CD4-positive, alpha-beta T cell treated with Interleukin-6 for 4 hours (primary cell): ENCODE measurements at places on chromosomes 1 and 21.
A peak's percentile ranks its signal among the peaks of the same experiment; 100 is the strongest.

DNA sequence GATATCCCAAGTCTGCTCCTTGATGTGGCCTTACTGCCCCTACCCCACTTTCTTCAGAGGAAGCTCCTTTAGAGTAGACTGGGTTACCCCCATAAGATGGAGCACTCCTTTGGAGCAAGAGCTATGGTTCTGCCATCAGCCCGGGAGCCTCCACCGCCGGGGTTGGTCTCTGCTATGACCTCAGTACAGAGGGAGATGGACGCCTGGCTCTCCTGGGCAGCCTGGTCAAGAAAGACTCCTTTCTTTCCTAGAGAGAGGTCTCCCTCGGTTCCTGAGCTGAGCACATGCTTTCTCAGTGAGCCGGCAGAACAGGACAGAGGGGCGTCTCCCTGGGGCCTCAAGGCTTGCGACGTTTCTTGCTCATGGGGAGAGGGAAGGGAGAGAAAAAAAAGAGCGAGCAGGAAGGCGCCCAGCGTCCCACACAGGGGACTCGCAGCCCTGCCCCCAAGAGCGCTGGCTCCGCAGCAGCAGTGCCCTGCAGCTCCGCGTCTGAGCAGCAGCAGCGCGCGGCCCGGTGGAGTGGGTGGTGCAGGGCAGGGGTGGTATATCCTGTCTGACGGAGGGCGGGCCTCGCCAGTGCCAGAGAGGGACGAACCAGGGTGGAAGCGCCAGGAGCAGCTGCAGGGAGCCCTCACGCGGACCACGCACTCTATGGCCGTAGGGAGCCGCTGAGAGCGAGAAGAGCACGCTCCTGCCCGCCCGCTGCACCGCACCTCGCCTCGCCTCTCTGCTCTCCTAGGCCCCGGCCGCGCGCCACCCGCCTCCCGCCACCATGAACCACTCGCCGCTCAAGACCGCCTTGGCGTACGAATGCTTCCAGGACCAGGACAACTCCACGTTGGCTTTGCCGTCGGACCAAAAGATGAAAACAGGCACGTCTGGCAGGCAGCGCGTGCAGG lies at the start of gene PKP1:
PKP1 (plus strand) TSS at position 576 of the 899 bp plus-strand sequence; CDS start at position 773, 197 bp downstream.
- DNase-seq = no peak

GRCh38 chr21:37513383-37513782 lies 146.8 kb downstream of the DYRK1A start:
- no peak for DNase-seq

DNA sequence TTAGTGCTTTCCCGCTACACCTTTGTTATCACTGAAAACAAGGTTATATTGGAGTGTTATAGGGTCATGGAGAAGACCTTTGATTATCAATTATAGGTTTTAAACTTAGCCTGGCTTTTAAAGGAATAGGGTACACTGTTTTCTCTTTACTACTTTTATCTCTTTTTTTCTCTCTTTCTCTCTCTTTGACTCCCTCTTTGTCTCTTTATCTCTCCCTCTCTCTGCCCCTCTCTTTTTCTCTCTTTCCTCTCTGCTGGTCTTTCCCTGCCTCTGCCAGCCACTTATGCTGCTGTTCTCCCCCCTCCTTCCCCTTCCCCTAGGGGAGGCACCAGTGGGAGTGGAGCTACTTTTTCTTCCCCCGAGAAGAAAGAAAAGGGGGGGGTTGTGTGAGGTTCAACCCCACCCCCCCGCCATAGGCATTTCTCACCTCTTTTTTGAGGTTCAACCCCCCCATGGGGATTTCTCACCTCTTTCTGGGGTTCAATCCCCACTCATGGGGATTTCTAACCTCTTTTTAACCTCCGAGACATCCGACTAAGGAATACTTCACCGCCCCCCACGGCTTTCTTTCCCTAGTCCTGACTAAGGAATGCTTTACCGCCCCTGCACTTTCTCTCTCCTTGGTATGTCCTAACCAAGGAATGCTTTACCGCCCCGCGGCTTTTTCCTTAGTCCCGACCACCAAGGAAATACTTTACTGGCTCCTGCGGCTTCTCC lies 17.2 kb upstream of the ZBTB8B start:
- DNase-seq = no peak

DNA sequence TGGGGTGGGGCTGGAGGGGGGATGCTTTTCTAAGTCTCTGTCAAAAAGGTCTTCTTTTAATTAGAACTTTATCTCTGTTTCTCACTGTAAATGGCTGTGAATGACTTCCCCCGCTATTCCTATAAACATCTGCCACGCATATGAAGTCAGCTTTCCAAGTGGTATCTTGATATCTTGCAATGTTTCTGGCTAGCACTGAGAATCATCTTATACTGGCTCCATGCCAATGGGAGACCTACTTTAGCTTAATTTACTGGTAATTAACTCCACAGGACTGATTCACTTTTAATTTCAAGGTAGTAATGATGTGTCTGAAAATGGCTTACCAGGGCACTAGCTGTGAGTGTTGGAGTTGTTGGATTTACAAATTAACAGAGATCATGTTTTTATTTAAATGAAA lies 4.3 kb downstream of the GPR88 start:
- DNase-seq = no peak

DNA sequence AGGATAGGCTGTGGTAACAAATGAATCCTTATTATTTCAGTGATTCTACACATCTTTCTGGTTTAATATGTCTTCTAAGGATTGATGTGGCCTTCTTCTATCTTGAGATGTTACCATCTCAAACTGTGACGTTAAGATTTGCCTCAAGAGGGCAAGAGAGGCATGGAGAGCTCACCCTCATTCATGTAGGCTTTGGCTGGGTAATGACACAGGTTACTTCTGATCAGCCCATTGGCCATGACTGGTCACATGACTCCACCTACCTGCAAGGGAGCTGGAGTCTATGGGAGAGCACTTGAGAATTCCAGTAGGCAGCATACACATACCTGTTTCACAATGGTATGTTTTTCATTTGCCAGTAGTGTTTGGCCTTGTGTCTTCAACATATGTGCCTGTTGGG lies 30.0 kb downstream of the CACHD1 start:
- no peak for DNase-seq

DNA sequence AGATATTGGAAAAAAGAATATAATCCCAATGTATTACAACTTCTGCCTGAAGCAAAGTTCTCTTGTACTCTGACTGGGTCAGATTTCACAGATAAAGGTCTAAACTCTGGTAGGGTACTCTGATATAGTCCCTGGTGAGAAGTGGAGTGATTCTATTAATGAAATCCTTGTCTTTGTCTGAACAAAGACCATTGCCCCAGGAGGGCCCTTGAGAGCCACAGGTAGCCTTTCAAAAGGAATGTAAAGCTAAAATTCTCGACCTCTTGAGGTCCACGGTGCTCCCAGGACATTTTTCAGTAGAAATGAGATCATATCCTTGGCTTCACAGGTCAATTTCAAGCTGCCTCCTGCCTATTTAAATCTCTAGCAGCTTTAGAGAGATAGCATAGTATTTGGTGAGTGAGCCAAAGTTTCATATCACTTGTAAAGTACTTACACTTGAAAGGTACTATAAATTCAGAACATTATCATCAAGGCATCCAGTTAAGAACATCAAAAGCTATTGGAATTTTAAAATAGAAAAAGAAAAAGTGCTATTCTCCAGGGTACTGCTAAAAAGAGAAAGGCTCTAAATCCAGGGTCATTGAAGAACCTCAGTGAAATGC lies 10.1 kb downstream of the TNNI3K start:
- no peak for DNase-seq

- no peak for DNase-seq
These were observed 21.3 kb downstream of the HMGCS2 start for GRCh38 chr1:119747451-119747850.

- no peak for DNase-seq
These were observed 11.2 kb downstream of the HMGCL start for GRCh38 chr1:23814016-23814415.

GRCh38 chr1:234260578-234260977 lies 112.7 kb upstream of the COA6 start:
- peak; percentile 22 for DNase-seq

DNA sequence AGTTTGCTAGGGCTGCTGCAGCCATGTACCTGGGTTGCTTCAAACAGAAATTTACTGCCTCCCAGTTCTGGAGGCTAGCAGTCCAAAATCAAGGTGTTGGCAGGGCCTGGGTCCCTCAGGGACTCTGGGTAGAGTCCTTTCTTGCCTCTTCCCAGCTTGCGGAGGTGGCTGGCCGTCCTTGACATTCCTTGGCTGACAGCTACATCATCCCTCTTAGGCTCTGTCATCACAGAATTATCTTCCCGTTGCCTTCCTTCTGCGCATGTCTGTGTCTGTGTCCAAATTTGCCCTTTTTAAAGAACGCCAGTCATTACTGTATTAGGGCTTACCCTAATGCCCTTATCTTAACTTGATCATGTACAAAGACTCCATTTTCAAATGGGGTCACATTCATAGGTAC lies 37.6 kb upstream of the PGBD5 start:
- DNase-seq = no peak

GRCh38 chr1:7975212-7975865 lies 13.8 kb downstream of the PARK7 start:
- peak; percentile 22 for DNase-seq

DNA sequence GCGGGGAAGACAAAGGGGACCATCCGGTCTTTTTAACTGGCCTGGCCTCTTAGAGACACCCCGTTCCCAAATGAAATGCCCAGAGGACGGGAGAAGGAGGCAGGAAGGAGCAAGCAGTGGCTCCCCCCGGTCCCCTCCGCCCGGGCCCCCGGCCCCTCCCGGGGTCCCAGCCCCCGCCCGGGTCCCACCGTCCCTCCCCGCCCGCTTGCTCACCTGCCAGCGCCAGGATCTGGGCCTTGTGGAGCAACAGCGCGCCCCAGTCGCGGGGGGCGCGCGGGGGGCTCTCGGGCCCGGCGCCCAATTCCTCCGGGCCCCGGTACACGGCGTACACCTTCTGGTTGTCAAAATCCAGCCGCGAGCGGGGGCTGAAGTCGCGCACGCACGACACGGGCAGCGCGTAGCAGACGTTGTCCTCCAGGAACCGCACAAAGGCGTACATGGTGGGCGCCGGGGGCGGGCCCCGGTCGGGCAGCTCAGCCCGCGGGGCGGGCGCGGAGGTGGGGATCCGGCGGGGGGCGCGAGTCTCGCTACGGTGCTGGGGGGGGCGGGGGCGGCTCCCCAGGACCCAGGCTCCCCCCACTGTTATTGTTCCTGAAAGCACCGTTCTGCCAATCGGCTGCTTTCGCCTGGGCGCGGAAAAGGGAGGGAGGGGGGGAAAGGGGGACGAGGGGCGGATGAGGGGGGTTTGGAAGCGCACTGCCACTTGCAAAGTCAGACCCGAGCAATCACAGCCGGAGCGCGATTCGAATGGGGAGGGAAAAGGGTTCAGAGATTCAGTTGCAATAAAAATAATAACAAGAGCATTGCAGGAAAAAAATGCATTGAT lies at the start of gene BEND5:
BEND5 (minus strand) TSS at position 499 of the 826 bp plus-strand sequence; CDS start at position 439, 60 bp downstream.
- DNase-seq = peak; percentile 75

GRCh38 chr21:33478935-33479678 lies 667 bp downstream of the TMEM50B start:
- peak; percentile 53 for DNase-seq

DNA sequence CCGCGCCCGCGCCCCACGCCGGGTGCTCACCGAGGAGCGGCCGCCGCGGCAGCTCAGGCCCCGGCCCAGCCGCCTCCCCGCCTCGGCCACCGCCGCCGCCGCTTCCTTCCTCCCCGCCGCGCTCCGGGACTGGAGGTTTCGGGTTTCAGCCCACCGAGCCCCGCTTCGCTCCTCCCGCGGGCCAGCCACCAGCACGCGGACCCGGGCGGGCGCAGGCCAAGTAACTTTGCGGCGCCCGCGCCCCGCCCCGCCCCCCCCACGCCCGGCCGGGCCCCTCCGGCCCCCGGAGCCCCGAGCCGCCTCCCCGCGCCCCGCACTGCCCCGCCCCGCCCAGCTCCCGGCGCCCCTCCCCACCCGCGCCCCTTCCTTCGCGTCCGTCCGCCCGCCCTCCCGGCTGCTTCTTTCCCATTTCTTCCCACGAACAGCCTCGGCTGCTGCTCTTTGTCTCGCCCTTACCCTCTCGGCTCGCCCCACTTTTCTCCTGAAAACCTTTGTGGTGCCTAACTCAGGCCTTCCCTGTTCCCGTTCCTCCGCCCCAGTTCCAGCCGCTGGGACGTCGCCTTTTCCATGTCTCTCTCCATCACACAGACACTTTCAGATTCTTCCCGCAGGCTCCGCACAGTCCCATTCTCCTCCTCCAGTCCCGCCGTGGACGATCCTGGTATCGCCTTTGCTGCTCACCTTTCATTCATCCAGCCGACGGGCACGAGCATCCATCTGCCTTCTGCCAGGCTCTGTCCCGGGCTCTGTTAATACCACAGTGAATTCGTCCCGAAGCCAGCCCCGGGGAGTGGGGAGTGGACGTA lies at the start of gene GPR161:
GPR161 (minus strand) TSS at position 222 of the 806 bp plus-strand sequence. CDS start 32,080 bp downstream, outside the sequence.
- peak; percentile 44 for DNase-seq

DNA sequence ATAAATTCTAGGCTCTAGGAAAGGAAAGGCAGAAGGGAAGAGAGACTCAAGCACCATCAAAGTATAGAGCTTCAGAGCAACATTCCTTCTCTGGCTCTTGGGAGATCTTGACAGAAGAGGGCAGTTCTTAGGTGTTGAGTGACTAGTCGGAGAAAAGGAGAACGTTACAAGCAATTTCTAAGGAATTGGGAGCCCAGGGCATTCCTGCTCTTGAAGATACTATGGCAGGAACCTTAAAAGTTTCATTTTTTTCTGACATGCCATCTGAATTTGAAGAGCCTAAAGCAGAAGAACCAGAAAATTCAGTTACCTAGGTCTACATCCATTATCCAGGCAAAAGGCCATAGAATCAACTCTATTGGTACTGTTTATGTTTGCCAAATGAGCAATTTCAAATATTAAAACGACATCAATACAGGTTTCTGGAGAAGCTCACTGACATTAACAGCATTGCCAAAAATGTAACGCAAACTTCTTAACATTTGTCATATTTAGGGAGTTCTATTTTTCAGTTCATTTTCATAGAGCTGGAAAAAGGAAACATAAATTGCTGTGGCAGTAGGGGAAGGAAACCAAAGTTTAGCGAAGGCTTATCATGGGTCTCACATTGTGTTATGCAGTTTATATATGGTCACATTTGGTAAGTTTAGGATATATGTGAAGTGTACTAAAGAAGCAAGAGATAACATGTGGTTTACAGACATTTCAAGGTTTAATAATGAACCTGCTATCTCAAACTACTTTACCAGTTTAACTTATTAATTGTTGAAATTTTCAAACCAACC lies 210.1 kb upstream of the NRIP1 start:
- DNase-seq = no peak

GRCh38 chr1:65243491-65243890 lies 65.9 kb upstream of the DNAJC6 start:
- DNase-seq = no peak

GRCh38 chr1:174989536-174990220 lies 10.1 kb upstream of the CACYBP start:
- no peak for DNase-seq
